ENCODE measurements at places on chromosomes 6 and 20.

DNA sequence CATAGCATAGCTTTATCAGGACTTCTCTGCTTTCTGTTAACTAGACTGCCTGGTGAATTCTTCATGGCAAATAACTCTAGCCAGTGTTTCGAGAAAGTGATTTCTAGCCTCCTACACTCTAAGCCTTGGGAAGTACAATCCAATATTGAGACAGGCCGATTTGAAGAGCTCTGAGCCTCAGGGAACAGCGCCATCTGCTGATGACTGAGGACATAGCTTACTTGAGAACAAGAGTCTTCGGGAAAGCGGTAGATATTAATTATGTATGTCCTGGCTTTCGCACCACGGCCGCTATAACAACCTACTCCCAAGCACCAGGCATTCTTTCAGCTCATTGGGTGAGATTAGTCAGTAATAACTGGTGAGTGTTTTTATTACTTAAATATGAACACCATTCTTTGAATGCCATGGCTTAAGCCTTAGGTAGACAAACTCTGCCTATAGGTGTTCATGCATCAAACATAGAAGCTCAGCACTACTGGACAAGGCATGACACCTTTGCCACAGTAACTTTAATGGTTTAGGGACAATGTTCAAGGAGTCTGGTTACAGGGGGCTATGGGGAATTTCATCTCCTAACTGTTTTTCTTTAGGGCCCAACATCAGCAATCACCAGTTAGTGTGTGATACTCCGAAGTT lies 518.6 kb downstream of the BMP2 start:
- peak; percentile 88 for DNase-seq

GRCh38 chr6:42226645-42227143 lies 9.0 kb upstream of the MRPS10 start:
- no peak for DNase-seq

- no peak for DNase-seq
Measured at GRCh38 chr6:117226778-117227177, 38.6 kb upstream of the VGLL2 start.

- no peak for DNase-seq
Measured at GRCh38 chr20:56826306-56826704, 197.2 kb downstream of the TFAP2C start.

- no peak for DNase-seq
Measured at GRCh38 chr6:149233056-149233715, 84.3 kb upstream of the TAB2 start.

DNA sequence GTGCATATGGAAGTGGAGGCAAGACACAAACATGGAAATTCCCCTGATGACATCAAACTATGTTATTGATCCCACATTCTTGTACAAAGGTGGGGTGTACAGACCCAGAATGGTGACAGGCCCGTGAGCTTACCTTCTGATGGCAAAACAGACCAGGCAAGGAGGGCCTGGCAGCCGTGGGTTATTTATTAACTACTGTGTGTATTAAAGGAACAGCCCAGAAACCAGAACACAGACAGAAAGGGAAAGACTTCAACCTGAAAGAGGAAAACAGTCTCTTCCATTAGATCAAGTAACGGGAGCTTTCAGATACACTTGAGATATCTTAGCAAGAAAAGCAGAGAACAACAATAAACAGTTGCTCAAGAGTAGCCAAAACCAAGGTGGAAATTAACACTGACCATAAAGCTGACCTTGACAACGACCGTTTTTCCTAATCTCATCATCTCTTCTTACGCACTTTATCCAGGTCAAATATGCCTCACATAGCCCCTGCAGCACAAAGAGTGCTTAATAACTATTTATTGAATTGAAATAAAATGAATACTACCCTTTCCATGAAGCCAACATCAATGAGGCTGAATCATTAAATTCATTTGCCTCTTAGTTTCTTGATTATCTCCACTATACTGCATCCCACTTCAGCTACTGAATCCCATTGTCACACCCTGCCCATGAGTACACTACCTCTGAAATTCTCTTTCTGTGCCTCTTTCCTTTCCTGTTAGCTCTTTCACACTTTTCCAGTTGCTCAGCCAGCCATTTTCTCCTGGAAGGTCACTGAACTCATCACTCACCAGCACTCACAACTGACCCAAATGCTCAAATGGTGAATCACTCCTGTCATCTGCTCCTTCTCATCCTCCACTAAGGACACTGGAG lies 67.4 kb downstream of the MOXD1 start:
- DNase-seq = no peak

- DNase-seq = no peak
Measured at GRCh38 chr6:150658421-150658820, 58.7 kb downstream of the PLEKHG1 start.

DNA sequence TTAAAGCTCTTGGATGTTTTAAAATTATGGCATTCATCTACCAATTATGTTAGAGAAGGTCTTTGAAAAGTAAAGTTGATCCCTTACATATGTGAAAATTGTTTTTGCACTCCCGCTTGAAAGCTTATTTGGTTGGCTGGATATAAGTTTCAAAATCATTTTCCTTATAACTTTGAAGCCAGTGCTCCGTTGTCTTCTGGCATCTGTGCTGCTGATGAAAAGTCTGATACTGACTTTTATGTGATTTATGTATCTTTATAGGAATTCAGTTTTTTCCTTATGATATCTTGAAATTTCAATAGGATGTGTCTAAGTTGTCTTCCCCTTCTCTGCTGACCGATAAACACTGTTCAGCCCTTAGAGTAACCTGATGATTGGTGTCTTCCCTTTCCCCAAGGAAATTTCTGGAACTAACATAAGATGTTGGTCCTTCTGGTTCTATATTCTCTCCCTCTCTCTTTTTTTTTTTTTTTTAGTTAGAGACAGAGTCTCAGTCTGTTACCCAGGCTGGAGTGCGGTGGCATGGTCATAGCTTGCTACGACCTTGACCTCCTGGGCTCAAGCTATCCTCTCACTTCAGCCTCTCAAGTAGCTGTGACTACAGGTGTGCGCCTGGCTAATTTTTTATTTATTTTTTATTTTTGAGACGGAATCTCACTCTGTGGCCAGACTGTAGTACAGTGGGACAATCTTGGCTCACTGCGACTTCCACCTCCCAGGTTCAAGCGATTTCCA lies 12.7 kb downstream of the PANK2 start:
- no peak for DNase-seq

GRCh38 chr6:17842014-17842776 lies 135.5 kb upstream of the NUP153 start:
- DNase-seq = no peak

- DNase-seq = no peak
Measured at GRCh38 chr20:49582413-49583334, 14.7 kb upstream of the PTGIS start.

DNA sequence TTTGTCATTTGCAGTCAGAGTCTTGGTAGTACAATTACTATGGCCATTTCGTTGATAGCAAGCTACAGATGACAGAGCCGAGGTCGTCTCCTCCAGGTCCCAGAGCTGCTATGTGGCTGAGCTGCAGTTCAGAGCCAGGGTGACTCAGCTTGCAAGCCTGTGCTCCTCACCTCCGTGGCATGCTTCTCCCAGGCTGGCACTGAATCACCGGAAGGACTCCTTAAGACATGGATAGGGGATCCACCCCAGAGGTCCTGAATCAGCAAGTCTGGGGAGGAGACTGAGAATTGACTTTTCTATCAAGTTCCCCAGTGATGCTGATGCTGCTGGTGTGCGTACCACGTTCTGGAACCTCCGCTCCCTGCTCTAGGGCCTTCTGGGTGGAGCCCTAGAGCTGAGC lies 291.2 kb downstream of the CDH26 start:
- DNase-seq = no peak

- no peak for DNase-seq
Measured at GRCh38 chr6:30071081-30071818, 4.3 kb downstream of the PPP1R11 start.

DNA sequence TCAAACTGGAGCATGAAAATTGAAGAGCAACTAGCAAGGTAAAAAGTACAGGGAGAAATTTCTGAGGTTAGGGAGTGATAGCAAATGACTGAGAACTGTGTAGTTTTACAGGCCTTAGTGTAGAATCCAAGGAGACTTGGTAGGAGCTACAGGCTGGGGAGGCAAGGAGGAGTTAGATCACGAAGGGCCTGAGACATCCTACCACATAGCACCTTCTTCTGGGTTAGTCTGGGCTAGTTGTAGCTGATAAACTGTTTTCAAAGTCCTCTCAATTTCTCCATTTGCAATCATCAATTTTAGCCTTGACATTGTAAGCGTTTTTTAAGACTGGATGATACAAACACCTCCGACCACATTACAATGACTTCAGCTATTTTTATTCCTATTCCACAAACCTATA lies 209.7 kb downstream of the TMEM200A start:
- DNase-seq = no peak

GRCh38 chr20:41738604-41739206 lies 120.5 kb upstream of the CHD6 start:
- DNase-seq = peak; percentile 55

DNA sequence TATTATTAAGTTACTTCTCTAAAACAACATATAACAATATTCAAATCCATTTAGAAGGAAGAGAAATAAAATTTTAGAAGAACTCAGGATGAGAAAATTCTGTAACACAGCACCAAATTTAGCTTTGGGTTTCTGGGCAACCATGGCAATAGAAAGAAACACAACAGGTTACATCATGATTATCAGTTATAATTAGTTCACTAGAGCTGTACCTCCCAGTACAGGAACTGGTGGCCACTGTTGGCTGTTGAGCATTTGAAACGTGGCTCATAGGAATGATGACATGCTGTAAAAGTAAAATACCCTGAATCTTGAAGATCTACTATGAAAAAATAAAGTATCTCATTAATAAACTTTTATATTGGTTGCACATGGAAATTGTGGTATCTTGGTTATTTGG lies 23.7 kb upstream of the MAP3K4 start:
- no peak for DNase-seq

- no peak for DNase-seq
Measured at GRCh38 chr6:32167761-32168262, 3.4 kb downstream of the EGFL8 start.

- no peak for DNase-seq
Measured at GRCh38 chr6:144150710-144151657, 667 bp downstream of the STX11 start.

- no peak for DNase-seq
Measured at GRCh38 chr20:34743039-34743438, 38.9 kb downstream of the TP53INP2 start.

- no peak for DNase-seq
Measured at GRCh38 chr6:150491811-150492172, 107.9 kb upstream of the PLEKHG1 start.

GRCh38 chr20:50136822-50137599 lies 16.5 kb downstream of the PEDS1 start:
- no peak for DNase-seq

- DNase-seq = no peak
Measured at GRCh38 chr20:32115211-32115767, 5.8 kb downstream of the TM9SF4 start.

- peak; percentile 38 for DNase-seq
Measured at GRCh38 chr6:156280065-156280464, 497.1 kb upstream of the ARID1B start.

DNA sequence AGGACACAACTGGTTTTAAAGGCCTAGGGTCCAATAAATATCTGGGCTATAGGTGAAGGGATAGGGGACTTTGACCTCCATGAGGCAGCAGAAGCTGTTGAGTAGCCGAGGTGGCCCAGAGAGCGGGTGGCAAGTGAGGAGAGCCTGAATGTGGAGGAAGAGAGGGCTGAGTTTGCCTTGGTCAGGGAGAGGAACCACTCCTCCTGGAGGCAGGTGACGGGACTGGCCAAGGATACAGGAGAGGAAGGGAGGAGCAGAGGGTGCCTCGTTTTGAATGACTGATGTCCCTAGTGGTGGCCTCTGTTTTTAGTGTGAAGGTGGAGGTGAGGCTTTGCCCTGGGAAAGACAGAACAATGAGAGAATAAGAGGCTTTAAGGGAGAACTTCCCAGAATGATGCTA lies 19.1 kb upstream of the AAR2 start:
- DNase-seq = no peak

- DNase-seq = no peak
Measured at GRCh38 chr6:161568885-161569456, 295.1 kb upstream of the AGPAT4 start.

GRCh38 chr6:131813991-131814390 lies 6.2 kb downstream of the ENPP1 start:
- no peak for DNase-seq

- no peak for DNase-seq
Measured at GRCh38 chr20:2261629-2262028, 34.2 kb upstream of the TGM3 start.

- peak; percentile 66 for DNase-seq
Measured at GRCh38 chr20:22374066-22374465, 210.3 kb downstream of the FOXA2 start.

DNA sequence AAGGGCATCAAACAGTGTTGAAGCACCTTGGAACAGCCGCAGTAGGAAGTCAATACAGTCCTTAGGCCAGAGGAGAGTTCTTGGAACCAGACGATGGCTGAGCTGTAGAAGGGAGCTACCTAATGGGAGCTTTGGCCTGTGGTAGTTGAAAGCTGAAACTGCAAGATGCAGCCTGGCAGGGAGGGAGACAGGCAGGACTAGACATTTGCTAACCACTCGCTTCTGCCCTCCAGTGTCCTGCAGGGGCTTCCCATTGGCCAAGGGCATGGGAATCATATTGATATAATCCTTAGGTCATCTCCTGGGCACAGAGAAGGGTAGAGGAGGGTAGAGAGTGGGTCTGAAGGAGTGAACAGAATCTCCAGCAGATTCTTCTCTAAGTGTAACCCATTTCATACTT lies 60.4 kb downstream of the TPD52L1 start:
- DNase-seq = no peak

- DNase-seq = no peak
Measured at GRCh38 chr20:53186635-53187034, 214.5 kb downstream of the TSHZ2 start.

- DNase-seq = no peak
Measured at GRCh38 chr6:30258204-30258603, 45.0 kb upstream of the TRIM26 start.

- DNase-seq = no peak
Measured at GRCh38 chr6:116200619-116201249, 53.1 kb downstream of the TSPYL4 start.

GRCh38 chr20:5687884-5688283 lies 62.3 kb upstream of the SHLD1 start:
- no peak for DNase-seq

GRCh38 chr6:64010010-64010409 lies 374.4 kb downstream of the PHF3 start:
- no peak for DNase-seq

GRCh38 chr6:143301188-143301587 lies 149.3 kb downstream of the ADAT2 start:
- peak; percentile 14 for DNase-seq

Measured in NCI-H2081 (cell line).